ENCODE measurements at places on chromosomes 2 and 18.

GRCh38 chr2:98647636-98648035, 39.2 kb downstream of the UNC50 start:
- DNase-seq, result no peak

- no peak for DNase-seq
Observed at GRCh38 chr2:26325851-26326250, 20.1 kb upstream of the SELENOI start.

GRCh38 chr2:127661072-127661649, 14.2 kb downstream of the LIMS2 start:
- DNase-seq, result no peak

GRCh38 chr18:21904856-21905255, 164.3 kb downstream of the MIB1 start:
- no peak for DNase-seq

GRCh38 chr2:157596992-157597681, 31.5 kb downstream of the ACVR1C start:
- DNase-seq, result peak; percentile 24

DNA sequence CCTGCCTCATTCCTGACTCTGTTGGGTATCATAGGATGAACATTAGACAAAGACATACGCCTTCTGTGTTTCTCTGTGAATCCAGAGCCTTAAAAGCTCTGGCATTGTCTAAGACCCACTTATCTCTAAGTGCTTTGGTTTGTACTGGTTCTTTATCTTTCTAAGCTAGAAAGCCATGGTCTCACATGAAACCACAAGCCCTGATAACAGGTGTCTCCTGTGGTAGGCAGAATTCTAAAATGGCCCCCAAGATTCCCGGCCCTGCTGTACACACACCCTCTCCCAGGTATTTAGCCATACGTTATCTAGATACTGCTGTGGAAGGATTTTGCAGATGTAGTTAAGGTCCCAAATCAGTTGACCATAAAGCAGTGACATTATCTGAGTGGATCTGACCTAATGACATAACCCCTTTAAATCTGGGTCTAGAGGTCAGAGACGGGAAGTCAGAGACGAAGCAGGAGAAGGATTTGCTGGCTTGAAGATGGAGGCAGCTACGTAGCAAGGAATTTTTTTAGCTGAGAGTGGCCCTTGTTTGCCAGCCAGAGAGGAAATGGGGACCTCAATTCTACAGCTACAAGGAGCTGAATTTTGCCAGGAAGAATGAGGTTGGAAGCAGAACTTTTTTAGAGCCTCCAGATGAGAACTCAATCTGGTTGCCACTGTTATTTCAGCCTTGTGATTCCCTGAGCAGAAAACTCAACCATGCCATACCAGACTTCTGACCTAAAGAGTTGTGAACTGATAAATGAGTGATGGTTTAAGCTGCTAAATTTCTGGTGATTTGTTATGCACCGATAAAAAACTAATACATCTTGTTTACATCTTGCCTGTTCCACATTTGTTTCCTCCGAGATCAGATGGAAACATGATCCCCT, 186.7 kb downstream of the CAMKMT start:
- no peak for DNase-seq

GRCh38 chr2:205975082-205975949, 110.7 kb downstream of the INO80D start:
- DNase-seq, result no peak

DNA sequence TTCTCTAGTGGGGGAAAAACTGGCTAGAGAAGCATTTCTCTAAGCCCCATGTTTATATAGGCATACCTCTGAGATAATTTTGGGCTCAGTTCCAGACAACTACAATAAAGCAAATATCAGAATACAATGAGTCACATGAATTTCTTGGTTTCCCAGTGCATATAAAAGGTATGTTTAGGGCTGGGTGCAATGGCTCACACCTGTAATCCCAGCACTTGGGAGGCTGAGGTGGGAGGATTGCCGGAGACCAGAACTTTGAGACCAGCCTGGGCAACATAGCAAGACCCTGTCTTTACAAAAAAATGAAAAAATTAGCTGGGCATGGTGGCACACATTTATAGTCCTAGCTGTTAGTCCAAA, 22.2 kb downstream of the TSN start:
- DNase-seq, result no peak

GRCh38 chr2:65434592-65435241, 2.3 kb upstream of the SPRED2 start:
- DNase-seq, result no peak

- no peak for DNase-seq
Observed at GRCh38 chr2:225004597-225004996, 37.7 kb downstream of the DOCK10 start.

- no peak for DNase-seq
Observed at GRCh38 chr2:39409697-39410389, 27.2 kb downstream of the MAP4K3 start.

- DNase-seq, result no peak
Observed at GRCh38 chr2:61295981-61296380, 134.0 kb downstream of the C2orf74 start.

DNA sequence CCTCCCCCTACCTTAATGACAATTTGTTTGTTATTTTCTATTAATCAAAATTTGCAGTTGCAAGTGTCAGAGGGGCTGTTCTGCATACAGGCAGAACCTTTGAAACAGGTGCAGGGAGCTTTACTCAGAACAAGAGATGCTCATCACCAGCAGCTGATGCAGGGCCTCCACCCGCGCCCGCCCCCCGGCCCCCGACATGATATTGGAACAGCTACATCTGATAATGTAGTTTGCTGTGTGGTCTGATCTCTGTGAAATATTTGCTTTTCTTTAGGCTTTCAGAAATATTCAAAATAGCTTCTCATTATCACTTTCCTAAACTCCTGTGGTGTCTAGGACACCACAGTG, 130.0 kb downstream of the PRKCE start:
- DNase-seq, result no peak

GRCh38 chr2:43160778-43161177, 65.6 kb downstream of the ZFP36L2 start:
- no peak for DNase-seq

DNA sequence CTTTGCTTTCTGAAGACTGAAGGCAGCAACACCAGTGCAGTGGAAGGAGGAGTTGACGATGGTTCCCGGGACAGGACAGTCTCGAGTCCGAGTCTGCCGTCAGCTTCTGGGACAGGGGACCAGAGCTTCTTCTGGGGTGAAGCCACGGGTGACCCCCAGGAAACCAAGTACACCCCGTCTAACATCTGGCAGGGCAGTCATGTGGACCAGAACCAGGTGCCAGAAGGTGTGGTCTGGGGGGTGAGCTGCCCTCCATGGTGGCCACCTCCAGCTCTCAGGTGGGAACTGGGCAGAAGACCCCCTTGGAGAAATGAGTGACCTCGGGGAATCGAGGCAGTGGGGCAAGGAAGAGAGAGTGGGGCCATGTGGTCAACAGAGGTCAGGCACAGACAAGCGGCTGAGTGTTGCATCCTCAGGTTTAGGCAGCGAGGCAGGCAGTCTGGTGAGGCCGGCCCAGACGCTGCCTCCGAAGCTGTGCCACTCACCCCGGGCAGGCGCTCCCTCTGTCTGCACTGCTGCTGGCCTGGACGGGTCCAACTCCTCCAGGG, 204.3 kb downstream of the HDAC4 start:
- no peak for DNase-seq

DNA sequence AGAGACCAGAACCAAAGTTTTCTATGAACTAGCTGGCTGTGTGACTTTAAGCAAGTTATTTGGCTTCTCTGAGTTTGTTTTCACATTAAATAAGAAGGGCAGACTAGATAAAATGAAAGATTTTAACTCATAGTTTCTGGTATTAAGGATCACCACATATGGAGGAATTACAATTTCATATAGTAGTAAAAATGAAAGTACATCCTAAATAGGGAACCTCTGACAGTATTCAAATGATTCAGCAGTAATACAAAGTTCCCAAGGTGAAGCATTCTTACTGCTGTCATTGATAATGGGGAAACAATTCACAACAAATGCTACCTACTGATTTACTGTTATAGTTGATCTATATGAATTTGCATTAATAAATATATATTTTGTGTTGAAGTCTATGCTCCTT, 170.3 kb upstream of the VRK2 start:
- no peak for DNase-seq

- no peak for DNase-seq
Observed at GRCh38 chr18:24317370-24317769, 80.3 kb downstream of the OSBPL1A start.

DNA sequence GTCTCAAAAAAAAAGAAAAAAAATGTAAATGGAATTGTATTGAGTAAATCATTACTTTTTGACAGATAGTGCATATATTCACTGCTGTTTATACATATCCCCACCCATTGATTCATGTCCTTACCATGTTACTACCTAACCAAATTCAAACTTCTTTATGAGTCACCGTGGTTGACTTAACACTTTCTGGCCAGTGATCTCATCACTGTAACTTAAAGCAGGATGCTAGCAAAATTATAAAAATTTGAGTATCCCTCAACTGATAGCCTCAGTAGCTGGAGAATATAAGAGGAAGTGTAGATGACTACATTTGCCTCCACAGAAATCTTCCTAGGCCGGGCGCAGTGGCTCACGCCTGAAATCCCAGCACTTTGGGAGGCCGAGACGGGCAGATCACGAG, 13.4 kb downstream of the CNOT9 start:
- DNase-seq, result no peak

GRCh38 chr2:175552902-175553301, 371.4 kb upstream of the ATP5MC3 start:
- DNase-seq, result no peak

- DNase-seq, result no peak
Observed at GRCh38 chr2:23757686-23758433, 169.1 kb downstream of the ATAD2B start.

DNA sequence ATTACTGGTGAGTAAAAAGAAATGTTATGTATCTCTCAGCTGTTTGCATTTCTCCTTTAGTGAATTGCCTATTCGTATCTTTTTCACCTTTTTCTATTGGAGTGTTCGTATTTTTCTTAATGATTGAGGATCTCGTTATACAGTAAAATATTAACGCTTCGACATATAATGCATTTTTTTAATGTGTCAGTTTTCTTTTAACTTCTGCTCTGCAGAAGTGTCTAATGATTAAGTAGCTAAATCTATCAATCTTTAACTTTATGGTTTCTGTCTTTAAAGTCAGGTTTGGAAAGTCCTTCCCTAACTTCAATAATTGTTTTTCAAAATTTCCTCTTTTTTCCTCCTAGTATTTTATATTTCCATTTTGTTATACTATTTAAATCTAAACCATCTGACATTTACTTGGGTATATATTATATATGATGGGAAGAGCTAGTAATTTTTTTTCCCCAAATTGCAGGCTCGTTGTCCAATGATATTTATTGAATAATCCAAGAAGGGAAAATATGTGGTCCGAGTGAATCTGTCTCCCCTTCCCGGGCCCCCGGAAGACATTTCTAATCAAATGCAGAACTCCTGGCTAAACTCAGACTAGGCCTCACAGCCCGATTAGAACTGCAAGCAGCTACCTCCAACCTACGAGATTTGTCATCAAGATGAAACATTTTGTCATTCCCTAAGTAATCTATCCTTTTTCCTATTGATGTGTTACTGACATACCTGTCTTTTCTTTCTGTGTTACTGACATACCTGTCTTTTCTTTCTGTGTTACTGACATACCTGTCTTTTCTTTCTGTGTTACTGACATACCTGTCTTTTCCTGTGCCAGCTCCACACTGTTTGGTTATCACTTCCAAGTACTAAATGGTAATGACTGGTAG, 17.2 kb downstream of the PCBP1 start:
- DNase-seq, result no peak

DNA sequence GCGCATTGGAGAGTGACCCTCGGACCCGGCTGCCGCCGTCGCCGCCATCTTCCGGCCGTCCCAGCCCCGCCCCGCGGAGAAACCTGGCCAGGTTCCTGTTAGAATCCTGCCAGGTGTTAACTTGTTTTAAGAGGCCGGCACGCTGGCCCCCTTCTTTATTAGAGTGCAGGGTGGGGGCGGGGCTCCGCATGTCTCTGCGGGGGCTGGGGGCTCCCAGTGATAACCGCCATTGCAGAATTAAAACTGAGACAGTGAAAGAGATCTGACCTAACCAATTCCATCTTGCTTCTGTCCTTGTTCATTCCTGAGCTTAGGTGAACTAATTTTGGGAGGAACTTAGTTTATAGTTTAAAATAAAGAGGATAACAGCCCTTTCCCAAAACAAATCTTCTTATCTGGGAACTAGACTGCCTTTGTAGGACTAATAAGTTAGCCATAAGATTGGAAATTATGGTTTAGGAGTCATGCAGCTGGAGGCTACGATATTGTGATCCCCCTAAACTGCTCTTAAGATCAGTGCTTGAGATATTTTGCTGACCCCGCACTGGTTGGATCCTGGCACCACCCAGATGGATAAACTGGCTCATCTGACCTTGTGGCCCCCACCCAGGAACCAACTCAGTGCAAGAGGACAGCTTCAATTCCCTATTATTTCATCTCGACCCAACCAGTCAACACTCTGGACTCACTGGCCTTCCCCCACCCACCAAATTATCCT, 543 bp upstream of the STARD7 start:
- DNase-seq, result no peak

DNA sequence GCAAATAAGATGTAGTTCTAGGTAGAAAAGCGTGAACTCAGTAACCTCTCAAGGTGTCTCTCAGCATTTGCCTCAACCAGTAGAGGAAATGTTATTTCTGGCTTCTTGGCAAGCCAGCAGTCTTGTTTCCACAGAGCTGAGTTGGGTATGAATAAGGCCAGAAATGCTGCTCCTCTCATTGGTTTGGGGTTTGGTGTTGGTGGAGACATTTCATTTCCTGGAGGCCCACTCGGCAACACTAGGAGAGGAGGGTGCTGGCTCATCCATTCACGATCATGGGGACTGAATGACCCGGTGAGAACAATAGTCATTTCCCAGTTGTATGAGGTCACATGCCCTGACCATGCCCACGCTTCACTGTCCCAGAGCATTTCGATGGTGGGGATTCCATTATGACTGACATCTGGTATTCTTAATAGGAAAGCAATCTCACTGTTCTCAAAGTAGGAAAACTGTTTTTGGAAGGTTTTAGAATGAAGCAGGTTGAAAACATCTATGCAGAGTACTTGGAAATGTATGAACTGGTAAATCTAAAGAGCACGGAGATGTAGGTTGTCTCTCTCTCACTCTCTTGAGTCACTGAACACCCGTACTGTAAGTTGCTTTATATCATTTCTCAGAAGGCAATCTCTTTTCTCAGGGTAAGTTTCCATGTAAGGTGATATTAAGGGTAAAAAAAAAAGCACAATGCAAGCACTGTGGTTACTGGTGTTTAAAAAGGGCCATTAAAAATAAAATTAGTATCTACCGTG, 37.1 kb upstream of the CTLA4 start:
- no peak for DNase-seq

DNA sequence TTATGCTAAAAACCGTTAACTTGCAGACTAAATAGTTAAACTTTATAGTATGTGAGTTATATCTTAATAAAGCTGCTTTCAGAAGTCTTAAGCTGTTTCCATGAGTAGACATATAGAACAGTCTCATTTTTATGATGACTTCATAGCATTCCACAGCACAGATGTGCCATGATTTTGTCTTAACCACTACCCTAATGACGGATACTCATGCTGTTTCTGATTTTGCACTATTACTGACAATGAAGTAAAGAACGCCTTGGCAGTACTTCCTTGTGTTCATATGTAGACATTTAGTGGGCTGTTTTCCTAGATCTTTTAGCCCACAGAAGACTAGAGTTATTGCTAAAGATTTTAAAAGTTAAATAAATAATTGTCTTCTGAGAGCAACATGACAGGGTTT, 175.6 kb upstream of the RAB6C start:
- no peak for DNase-seq
